ENCODE measurements at places on chromosomes 7 and 10.

DNA sequence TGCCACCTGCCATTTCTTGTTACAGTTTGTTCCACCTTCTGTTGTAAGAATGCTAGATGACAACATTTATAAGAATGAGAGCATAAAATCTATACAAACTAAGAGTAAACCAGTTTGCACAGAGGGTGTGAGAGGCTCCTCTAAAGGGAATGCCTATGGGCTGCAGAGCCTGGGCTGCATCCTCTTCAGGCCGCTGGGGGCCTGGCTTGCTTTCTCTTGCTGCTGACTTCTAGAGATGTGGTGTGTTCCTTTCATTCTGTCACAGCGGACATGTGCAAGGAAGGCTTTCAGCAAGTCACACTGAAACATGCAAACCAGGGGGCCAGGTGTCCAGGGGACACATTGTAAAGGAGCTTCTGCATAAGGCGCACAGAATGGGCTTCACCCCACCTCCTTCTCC, 7.1 kb upstream of the ATP6V1F start:
- DNase-seq, result no peak

DNA sequence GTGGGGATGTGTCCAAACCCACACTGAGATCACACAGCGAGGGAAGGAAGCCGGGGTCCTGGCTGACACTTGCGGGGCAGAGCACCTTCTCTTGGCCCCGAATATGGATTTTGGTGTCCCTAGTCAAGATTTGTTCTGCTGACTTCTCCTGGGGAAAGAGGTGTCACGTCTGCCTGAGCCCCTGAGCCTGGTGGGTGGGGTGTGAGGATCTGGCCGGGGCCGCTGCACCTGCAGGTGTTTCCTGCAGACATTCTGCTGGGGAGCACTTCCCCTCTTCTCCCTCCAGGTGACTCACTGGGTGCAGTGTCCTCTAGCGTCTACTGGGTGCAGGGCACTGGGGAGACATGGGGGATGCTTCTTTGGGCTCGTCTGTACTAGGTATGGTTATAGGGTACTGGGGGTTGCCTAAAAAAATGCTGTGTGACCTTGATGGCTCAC, 99.2 kb downstream of the GRK5 start:
- peak; percentile 43 for DNase-seq

DNA sequence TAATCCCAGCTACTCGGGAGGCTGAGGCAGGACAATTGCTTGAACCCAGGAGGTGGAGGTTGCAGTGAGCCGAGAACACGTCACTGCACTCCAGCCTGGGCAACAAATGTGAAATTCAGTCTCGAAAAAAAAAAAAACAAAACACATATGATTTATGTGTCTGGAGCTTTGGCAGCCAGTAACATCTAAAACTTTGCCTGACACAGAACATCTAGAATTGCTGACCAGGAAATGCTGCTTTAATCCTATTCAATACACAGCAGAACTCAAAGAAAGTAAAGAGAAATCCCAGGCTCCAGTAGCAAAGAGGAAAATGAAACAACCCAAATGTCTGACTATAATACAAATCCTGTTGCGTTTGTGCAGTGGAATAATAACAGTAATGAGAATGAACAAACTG, 4.5 kb upstream of the CCDC6 start:
- DNase-seq, result no peak

- DNase-seq, result no peak
These were observed 26.5 kb downstream of the LMTK2 start for GRCh38 chr7:98133181-98133580.

DNA sequence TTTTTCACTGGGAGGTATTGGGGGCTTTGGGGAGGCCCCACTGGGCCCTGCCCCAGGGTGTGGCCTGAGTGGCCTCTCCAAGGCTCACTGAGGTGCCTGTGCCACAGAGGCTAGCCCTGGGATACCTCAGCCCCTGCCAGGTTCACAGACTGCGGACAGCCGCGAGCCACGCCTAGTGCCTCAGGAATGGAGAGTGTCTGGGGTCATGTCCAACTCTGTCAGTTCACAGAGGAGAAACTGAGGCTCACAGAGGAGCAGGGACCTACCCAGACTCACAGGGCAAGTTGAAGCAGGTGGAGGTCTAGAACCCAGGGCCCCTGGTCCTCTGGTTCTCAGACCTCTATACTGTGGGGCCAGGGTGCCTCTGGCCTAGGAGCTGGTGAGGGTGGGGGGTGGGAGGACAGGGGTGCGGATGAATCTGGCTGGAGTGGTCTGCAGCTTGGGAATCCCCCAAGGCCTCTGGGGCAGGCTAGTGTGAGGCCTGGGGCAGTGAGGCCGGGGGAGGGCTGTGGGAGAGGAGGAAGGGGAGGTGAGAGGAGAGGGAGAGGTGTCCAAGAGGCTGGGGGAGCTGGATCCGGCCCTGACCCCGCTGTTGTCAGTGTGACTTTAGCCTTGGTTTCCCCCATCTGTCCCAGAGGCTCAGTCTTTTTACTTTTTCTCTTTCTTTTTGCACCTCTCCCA, 20.0 kb downstream of the NEURL1 start:
- no peak for DNase-seq

DNA sequence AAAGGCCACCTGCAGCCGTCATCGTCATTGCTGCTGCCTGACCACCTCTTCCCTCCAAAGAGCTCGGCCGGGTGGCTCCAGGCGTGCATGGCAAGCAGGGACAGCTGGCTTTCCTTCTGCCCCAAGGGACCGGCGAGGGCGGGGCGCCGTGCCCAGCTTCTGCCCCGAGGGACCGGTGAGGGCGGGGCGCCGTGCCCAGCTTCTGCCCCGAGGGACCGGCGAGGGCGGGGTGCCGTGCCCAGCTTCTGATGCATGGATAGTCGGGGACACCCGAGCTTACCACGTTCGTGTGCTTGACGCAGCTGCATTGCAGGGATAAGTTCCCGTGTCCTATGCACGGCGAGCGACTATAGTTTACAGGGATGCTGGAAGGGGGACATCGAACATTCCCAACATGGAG, 27.0 kb downstream of the CFAP46 start:
- no peak for DNase-seq

GRCh38 chr7:95974108-95974507, 201.8 kb downstream of the DYNC1I1 start:
- no peak for DNase-seq

DNA sequence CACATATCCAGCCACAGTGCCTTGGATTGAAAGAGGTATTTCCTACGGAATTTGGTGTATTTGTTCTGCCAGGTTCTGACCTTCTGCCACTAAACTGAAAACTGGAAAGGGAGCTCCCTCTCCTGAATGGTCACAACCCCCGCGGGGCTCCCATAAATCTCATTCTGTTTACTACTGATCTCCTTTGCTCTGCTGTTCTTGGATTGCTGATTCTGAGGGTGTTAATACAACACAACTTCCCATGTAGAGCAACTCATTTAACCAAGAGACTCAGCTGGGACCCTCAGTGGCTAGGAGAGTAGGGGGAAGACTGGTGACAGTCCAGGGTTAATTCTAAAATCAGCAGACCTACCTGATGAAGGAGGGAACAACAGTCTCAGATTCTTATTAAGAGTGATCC, 662.9 kb downstream of the INHBA start:
- DNase-seq, result no peak

DNA sequence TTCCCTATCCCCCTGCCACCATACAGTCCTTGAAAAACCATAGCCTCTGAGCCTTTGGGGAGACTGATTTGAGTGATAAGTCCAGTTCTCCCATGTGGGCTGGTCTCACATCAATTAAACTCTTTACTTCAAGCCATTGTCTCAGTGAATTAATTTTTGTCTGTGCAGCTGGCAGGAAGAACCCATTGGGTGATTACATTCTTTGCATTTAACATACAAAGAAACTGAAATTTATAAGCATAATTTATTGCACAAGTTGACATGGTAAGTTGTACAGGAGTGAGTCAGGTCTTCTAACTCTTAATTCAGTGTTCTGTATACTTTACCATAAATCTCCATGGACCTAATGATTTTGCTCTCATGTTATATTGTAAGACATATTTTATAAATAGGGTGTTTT, 1613.0 kb upstream of the LRRTM3 start:
- DNase-seq, result no peak

GRCh38 chr10:23404461-23404980, 34.4 kb upstream of the OTUD1 start:
- DNase-seq, result no peak

- DNase-seq, result no peak
These were observed 14.3 kb upstream of the COL17A1 start for GRCh38 chr10:104099941-104100340.

DNA sequence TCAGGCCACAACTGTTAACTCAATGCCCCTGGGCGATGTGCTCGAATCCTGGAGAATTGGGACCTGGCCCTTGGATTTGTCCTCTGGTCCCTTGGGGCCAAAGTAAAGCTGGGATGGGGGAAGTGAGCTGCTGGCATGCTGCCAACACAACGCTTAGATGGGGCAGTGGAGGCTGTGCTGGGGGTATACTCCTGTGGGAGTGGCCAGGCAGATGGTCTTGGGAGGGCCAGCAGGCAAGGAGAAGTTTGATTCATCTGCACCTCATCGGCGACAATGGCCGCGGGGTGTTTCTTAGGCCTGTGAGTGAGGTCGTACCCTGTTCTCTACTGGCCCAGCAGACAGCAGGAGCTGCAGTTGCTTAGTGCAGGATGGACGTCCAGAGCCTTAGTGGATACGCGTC, 139.0 kb upstream of the MTPN start:
- no peak for DNase-seq

DNA sequence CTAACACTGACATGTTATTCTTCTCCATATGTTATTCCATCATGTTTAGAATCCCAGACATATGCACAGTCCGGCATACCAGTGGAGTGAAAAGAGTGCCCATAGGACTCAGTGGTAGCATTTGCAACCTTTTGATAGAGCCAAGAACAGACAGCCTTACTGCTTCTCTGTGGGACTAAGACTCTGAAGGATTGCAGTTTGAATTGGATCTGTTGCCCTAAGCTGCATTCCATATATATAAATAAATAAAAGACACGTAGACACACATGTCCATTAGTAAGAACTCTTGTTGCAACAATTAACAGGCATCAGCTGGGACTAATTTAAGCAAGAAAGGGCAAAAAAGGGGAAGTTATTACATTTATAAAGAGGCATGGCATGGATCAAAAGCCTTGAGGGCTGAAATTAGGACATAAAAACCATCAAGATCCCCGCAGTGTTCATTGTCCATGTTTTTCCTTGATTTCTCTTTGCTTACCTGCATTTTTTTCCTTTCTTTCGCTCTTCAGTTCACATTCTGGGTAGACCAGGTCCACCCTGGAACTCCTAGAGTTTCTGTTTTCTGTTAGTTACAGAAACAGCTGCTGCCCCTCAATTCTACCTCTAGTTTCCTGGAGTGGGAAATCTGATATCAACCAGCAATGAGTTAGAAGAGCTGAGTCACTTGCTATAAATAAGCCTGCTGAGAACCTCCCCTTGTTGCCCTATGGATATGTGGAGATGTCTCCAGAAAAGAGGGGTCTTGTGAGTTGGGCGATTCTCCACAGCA, 132.4 kb downstream of the SORCS1 start:
- no peak for DNase-seq

DNA sequence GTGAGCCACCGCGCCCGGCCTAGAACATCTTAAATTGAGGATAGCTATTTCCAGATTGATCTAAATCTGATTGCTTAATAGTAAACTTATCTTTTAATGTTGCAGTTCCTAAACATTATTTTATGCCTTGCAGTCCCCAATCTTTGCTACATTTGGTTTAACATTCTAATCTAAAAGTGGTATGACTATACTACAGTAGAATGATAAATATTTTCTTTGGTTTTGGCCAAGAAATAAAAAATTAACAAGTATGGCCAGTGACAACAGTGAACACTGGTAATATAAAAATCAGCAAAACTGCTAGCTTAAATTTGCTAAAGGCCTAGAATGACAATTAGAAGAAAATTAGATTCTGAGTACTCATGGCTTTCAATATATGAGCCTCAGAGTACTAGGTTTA, 73.5 kb downstream of the CDK6 start:
- DNase-seq, result no peak

DNA sequence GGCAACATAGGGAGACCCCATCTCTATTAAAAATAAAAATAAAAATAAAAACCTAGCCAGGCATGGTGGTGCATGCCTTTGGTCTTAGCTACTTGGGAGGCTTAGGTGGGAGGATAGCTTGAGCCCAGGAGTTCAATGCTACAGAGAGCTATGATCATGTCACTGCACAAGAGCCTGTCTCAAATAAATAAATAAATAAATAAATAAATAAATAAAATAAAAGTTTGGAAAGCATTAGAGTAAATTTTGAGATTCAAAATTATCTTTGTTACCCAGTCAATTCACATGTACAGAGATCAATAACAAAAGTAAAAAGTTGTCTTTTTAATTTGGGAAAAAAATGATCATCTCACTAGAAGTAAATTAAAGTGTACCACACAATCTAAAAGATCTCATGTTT, 255.8 kb upstream of the MYO3A start:
- no peak for DNase-seq

DNA sequence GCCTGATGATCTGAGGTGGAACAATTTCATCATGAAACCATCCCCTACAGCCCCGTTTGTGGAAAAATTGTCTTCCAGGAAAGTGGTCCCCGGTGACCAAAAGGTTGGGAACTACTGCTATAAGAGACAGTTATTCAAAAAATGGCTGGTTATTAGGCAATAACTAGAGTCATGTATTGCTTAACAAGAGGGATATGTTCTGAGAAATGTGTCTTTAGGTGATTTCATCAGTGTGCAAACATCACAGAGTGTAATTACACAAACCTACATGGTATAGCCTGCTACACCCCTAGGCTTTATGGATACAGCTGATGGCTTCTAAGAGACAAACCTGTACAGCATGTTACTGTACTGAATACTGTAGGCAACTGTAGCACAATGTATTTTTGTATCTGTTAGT, 71.3 kb upstream of the CSTF2T start:
- no peak for DNase-seq

DNA sequence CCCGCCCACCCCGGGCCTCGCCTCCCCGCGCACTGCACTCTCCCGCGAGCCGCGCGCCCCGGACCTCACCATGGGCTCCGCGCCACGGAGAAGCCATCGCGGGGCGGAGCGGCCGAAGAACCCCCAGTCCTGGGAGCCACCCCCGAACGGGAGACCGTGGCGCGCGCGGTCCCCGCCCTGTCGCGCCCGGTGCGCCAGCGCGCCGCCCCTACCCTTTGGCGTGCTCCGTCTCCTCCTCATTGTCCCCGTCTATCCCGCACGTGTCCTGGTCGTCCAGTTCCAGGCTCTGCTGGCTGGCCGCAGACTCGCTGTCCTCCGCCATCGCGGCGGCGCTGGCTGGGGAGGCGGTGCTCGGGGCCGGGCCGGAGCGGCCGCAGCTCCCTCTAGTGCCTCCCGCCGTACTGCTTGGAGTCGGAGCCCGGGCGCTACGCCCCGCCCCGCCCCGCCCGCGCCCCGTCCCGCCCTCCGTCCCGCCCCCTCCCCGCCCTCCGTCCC, at the start of gene NMT2:
Gene NMT2, minus strand, starts transcription at position 403 of the 495 bp plus-strand sequence. Its CDS starts 81 bp downstream, at position 322.
- DNase-seq, result peak; percentile 17

GRCh38 chr10:58903071-58903470, 273.4 kb upstream of the PHYHIPL start:
- no peak for DNase-seq

DNA sequence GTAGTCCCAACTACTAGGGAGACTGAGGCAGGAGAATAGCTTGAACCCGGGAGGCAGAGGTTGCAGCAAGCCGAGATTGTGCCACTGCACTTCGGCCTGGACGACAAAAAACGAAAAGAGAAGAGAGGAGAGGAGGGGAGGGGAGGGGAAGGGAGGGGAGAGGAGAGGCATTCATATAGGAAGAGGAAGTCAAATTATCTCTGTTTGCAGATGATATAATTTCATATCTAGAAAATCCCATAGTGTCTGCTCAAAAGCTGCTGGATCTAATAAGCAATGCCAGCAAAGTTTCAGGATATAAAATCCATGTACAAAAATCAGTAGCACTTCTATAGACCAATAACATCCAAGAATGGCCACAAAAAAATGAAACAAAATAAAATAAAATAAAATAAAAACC, 120.3 kb downstream of the LMBR1 start:
- DNase-seq, result no peak

- DNase-seq, result no peak
These were observed 418.9 kb downstream of the DGKB start for GRCh38 chr7:14483663-14484062.

All from stimulated activated CD4-positive, alpha-beta T cell treated with anti-CD3 and anti-CD28 coated beads, Interleukin-12 subunit alpha, Interleukin-12 subunit beta, amount 100 ng/mL, for 24 hours (primary cell).